ENCODE measurements at places on chromosomes 11 and 22. TPM values are rescaled to one million over a fixed set of nuclear protein-coding genes. Genes with fewer than 3 reads are reported as not detected.

GLYAT gene
- total RNA-seq = not detected

TSPAN4 gene
- 36.3 TPM for total RNA-seq

GRCh38 chr11:46290011-46290410 lies 12.5 kb downstream of the CREB3L1 start:
- DNase-seq = no peak
- no peak overlapping the region for H3K4me3 ChIP-seq
- no peaks in the 10 kb centered on the region for H3K36me3 ChIP-seq
- H3K27me3 ChIP-seq = peaks cover 78% of the 10 kb centered on the region

DNA sequence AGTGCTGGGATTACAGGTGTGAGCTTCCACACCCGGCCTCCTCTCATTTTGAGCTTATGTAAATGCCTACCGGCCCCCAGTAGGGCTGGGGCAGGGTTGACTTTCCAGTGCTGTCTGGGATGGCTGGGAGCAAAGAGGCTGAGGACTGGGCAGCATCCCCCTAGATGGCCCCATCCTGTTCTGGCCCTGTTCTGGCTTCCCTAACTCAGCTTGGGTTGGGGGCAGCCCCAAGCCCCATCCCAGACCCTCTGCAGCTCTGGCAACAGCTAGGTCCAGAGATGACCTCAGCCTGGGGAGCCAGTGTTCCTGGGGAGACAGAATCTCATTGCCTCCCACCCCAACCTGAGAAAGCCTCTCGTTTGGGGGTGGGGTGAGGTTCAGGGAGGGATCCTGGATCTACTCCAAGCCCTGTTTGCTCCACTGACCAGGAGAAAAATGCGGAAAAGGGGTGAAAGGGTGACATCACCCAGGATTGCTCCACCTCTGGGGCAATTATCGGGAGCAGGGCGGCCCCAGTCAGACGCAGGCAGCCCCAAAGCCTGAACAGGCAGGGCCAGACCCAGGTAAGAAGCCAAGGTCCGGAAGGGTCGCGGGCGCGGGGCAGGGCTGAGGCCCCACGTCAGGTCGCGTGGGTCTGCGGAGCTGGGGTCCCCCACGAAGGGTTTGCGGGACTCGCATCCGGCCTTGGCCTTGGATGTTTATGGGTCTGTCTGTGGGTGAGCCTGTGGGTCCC lies at the start of gene PNPLA2:
Gene PNPLA2, plus strand, starts transcription at position 519 of the 733 bp plus-strand sequence. CDS start 805 bp downstream, outside the sequence.
- peak within 1 kb of the TSS; percentile 77 for H3K4me3 ChIP-seq
- peak within 1 kb of the TSS; percentile 88 for H3K27ac ChIP-seq
- peaks cover 9% of the 10 kb centered on the region for H3K4me1 ChIP-seq

- H3K36me3 ChIP-seq = peaks cover 90% of the 10 kb centered on the region
- H3K27me3 ChIP-seq = no peaks in the 10 kb centered on the region
- DNase-seq = no peak
- H3K4me3 ChIP-seq = no peak overlapping the region
- H3K27ac ChIP-seq = peak overlapping the region; percentile 36
Measured at GRCh38 chr22:39312410-39312809, 7.0 kb downstream of the RPL3 start.

ANO1 gene
- 17.8 TPM for total RNA-seq

- H3K4me1 ChIP-seq = peaks cover 8% of the 10 kb centered on the region
- H3K27ac ChIP-seq = no peak overlapping the region
- DNase-seq = no peak
- no peak overlapping the region for H3K4me3 ChIP-seq
Measured at GRCh38 chr11:103875855-103876510, 160.5 kb upstream of the DDI1 start.

GRCh38 chr11:70740488-70740851 lies 342.1 kb downstream of the CTTN start:
- no peak overlapping the region for H3K27ac ChIP-seq
- no peak for DNase-seq
- no peaks in the 10 kb centered on the region for H3K27me3 ChIP-seq
- H3K4me1 ChIP-seq = no peaks in the 10 kb centered on the region
- H3K36me3 ChIP-seq = peaks cover 7% of the 10 kb centered on the region

GRCh38 chr22:44684506-44685383 lies 17.3 kb upstream of the PRR5 start:
- peaks cover 20% of the 10 kb centered on the region for H3K4me1 ChIP-seq
- H3K36me3 ChIP-seq = no peaks in the 10 kb centered on the region

DNA sequence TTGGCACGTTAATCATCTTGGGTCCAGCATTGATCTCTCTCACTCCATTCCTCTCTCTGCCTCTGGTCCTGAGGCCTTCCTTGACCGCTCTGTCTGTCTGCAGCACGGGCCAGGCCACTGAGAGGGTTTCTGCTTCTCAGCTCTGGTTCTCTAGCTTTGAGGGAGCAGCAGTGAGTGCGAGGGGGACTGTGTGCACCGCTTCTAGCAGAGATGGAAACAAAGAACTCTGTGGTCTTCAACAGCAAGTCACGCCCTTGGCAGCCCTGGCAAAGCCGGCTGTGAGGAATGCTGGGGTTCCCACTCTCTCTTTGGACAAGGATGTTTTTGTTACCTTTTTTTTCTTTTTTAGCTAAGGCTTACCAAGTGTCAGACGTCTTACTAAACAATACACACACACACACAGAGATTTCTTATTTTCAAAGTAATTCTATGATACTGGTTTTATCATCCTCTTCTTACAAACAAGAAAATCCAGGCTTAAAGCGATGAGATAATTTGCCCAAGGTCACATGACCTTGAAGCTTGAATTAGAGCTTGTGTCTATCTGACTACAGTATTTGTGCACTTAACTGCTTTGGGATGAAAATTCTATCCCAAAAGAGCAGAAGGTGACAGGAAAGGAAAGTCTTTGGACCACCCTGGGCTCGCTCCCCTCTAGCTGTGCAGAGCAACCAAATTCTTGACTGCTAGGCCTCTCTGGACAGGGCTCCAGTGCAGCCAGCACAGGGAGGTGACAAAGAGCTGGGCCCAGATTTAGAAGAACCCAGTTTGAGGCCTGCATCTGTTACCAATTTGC lies 293.2 kb downstream of the NTM start:
- no peak for DNase-seq
- no peaks in the 10 kb centered on the region for H3K4me1 ChIP-seq
- H3K27ac ChIP-seq = no peak overlapping the region
- H3K27me3 ChIP-seq = no peaks in the 10 kb centered on the region

HTR3B gene
- total RNA-seq = not detected

DNA sequence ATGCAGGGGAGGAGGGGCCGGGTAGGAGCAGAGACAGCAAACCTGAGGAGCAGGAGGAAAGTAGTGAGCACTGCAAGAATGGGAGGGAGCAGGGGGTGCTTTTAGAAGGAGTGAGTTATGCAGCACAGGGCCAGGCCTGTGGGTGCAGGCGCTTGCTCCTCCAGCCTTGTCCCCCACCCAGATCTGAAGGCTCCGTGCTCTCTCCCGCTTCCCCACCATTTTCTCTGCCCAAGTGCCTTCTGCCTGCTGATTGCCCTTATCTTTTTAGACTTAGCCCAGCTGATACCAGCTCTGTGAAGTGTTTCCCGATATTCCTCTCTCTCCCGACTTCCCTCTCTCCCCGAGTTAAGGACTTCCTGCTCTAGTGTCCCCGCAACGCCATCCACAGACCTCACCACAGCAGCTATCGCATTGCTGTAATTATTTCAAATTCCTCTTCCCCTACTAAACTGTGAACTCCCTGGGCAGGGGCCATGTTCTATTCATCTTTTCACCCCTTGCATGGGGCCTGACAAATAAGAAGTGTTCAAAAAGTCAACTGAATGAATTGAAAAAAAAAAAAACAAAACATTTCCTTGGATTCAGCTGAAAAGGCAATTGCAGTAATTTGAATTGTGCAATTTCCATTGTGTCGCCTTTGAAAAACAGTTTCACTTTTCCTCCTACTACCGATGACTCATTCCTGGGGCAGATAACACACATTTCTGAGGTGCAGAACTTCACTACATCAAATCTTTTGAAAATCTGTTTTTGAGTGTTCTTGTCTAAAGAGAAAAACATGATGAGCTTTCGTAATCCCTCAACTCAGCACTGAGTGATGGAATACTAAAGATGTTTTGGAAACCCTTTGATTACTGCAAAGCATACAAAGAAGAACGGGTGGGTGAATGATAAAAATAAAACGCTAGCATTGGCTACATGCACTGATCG lies 69.7 kb upstream of the BMAL1 start:
- DNase-seq = peak; percentile 25
- H3K27ac ChIP-seq = peak overlapping the region; percentile 88
- peaks cover 24% of the 10 kb centered on the region for H3K4me1 ChIP-seq
- H3K27me3 ChIP-seq = no peaks in the 10 kb centered on the region

DNA sequence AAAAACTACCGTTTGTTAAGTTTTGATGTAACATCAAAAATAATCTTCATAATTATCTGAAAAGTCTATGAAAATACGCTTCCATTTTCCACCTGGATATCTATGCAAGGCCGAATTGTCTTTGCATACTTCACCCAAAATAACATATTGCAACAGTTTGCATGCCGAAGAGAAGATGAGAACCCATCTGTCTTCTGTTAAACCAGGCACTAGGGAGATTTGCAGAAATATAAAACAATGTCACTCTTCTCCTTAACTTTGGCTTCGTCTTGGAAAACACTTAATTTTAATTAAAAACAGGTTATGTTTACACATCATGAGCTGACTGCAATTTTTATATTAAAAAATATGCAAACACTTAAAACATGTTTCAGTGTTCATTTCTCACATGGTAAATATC lies 1325.8 kb downstream of the TBC1D22A start:
- no peaks in the 10 kb centered on the region for H3K36me3 ChIP-seq
- no peaks in the 10 kb centered on the region for H3K4me1 ChIP-seq
- no peak overlapping the region for H3K4me3 ChIP-seq
- DNase-seq = no peak
- no peaks in the 10 kb centered on the region for H3K27me3 ChIP-seq

MYEOV gene
- 98.4 TPM for total RNA-seq

RASGRP2 gene
- not detected for total RNA-seq

DNA sequence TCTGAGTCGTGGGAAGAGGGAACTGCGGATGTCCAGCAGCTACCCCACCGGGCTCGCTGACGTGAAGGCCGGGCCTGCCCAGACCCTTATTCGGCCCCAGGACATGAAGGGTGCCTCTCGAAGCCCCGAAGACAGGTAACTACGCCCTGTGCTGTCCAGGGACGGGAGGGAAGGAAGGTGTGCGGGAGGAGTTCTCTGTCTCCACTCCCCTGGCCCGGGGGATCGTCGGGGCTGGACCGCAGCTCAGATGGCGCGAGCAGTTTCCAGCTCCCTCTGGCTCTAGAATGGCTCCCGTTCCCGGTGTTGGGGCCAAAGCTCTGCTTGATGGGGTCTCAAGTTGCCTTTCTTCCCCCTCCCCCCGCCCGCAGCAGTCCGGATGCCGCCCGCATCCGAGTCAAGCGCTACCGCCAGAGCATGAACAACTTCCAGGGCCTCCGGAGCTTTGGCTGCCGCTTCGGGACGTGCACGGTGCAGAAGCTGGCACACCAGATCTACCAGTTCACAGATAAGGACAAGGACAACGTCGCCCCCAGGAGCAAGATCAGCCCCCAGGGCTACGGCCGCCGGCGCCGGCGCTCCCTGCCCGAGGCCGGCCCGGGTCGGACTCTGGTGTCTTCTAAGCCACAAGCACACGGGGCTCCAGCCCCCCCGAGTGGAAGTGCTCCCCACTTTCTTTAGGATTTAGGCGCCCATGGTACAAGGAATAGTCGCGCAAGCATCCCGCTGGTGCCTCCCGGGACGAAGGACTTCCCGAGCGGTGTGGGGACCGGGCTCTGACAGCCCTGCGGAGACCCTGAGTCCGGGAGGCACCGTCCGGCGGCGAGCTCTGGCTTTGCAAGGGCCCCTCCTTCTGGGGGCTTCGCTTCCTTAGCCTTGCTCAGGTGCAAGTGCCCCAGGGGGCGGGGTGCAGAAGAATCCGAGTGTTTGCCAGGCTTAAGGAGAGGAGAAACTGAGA lies 1.4 kb downstream of the ADM start:
- H3K27me3 ChIP-seq = no peaks in the 10 kb centered on the region
- H3K36me3 ChIP-seq = peaks cover 62% of the 10 kb centered on the region
- H3K27ac ChIP-seq = peak overlapping the region; percentile 86
- H3K4me1 ChIP-seq = peaks cover 50% of the 10 kb centered on the region
- peak; percentile 21 for DNase-seq

GRCh38 chr11:78586452-78587046 lies 11.9 kb upstream of the NARS2 start:
- peaks cover 25% of the 10 kb centered on the region for H3K27me3 ChIP-seq
- H3K4me3 ChIP-seq = no peak overlapping the region
- H3K36me3 ChIP-seq = no peaks in the 10 kb centered on the region

TECTA gene
- total RNA-seq = not detected

DNA sequence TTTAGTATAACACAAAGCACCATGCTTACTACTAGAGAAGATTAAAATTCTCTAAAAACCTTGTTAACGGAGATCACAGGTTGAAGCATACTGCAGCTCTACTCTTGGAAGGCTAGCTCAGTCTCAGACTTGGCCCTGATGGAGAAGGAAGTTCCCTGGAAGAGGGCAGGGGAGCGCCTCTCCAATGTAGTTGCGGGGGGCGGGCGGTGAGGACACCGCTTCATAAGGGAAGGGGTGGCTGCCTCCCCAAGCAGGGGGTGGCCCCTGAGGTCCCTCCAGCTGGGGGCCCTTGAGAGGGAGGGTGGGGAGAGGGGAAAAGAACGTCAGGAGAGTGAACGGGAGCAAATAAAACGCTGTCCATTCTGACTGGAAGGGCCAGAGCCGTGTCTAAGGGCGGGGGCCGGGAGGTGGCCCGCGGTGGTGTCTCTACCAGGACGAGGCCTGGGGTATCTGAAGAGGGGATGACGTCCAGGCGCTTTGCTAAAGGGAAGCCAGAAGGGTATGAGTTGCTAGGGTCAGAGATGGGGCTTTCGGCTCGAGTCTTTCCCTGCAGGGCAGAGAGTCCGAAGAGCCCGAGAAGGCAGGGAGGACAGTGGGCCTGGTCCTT lies 553 bp upstream of the USP47 start:
- no peak overlapping the region for H3K4me3 ChIP-seq
- H3K27ac ChIP-seq = no peak overlapping the region
- H3K4me1 ChIP-seq = no peaks in the 10 kb centered on the region
- no peak for DNase-seq

DNA sequence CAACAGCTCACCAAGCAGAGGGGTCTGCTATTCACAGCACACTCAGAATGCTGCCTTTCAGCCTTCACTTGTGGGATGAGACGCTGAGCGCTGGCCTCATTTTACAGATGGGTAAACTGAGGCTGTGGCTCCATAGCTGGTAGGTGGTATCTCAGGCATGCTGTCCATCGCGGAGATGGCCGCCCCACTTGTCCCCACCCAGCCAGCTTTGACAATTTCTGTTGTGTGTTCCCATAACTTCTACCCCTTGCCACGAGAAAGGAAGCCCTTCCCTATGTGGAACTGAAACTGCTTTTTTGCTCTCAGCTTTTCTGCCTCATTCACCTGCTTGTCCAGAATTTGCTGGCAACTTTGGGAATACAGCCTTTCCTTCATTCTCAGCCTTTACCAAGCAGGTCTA lies 36.1 kb upstream of the NNMT start:
- no peak overlapping the region for H3K27ac ChIP-seq
- H3K27me3 ChIP-seq = peaks cover 43% of the 10 kb centered on the region
- no peak overlapping the region for H3K4me3 ChIP-seq
